Right renal cortex interstitium (tissue), 3 donors: ENCODE measurements at places on chromosomes 4 and X. TPM values are rescaled to one million over a fixed set of nuclear protein-coding genes. Genes with fewer than 3 reads are reported as not detected.

- no peak for DNase-seq
Observed at GRCh38 chr4:52045028-52045427, 6.1 kb upstream of the SPATA18 start.

GRCh38 chr4:62226082-62226481 is 1026.0 kb downstream of the ADGRL3 start:
- no peak for DNase-seq

Gene DSPP
- not detected for polyA plus RNA-seq

Gene NAT8L
- 5.6 TPM for polyA plus RNA-seq
